ENCODE measurements at places on chromosomes 12 and 14.

- no peak for DNase-seq
Measured at GRCh38 chr12:27031531-27031930, 9.2 kb downstream of the MED21 start.

DNA sequence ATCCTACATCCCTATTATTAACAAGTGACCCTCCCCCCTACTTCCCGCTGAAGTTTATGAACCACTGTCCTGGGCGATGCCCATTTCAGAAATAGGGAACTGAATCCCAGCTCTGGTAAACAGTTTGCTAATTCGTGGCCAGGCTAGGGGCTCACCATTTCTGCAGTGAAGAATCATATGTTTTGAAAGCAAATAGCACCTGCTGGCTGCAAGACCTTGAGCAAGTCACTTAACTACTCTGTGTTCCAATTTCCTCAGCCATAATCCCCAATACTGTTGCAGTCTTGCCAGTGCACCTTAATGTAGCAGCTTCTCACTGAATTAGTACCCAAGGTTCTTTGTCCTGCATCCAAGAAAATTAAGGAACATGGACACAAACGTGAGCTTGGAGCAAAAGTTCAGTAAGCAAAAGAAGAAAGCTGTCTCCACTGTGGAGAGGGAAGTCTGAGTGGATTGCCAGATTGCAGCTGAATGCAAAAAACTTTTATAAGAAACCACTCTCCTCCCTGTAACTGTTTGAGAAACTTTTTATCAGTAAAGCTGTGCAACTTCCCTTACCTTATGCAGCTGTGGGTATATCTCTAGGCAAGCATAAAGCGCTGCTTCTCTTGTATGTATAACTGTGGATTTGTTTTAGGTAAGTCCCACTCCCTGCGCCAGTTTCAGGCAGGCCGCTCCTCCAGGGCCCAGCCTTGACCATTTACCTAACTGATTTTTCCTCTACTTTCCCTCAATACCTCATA is 824 bp downstream of the OAS1 start:
- no peak for DNase-seq

DNA sequence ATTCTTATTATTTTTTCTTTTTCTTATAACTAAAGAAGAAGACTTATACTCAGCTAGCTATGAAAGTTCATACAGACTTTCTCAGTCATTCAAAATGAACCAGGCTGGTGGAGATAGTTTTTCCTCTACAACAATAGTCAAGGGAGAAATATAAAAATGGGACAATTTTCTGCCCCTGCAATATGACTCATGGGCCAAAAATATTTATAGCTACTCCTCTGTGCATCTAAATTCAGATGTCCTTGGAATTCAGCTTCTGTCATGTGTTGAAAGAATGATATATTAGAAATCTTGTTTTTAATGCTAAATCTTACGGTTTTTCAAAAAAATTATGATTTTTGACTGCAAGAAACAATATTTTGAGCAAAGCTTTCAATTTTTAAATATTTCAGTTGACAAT is 237.2 kb upstream of the SYT10 start:
- no peak for DNase-seq

DNA sequence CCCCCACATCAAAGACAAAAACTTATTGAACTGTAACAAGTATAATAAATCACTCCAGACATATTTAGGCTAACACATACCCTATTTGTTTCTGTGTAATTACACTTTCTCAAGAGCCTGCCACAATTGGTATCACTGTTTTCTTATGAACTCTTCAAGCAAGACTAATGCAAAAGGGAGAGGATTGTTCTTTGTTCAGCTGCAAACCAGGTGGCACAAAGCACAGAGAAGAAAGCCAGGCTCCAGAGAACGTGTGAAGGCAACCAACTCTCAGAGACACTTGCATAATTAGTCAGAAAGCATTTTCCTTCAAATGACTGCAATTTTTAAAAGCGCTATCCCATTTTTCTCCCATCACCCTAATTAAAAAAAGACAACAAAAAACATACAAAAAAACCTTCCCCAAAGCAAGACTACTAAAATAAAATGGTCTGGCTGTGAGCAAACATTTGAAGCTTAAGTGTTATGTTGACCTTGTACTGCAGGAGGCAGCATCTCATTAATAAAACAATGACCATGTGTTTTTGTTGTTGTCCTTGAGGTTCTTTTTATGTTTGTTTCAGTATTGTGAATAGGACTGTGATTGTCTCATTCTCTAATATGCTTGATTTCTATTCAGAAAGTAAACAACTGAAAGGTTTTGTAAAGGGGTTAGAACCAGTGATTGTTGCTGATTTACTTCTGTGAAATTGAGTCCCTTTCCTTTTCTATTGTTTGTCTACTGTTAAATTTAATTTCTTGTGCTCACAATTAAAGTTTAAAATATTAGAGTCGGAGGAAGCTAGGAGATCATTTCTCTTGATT is 452.7 kb upstream of the PDE3A start:
- peak; percentile 53 for DNase-seq

DNA sequence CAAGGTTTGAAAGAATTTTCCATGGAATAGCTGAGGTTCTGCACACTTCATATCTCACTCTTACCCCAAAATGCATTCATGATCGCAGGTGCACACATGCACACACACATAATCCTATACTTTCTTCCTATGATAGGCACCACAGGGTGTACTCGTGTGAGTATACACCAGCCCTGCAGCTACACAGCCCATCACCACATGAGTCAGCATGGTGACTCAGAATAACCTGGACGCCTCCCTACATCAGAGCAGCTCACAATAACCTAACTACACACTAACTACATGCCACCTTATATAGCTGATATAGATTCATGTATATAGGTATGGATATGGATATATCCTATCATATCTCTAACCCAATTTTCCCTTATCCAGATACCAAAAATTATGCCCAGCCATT is 850.2 kb upstream of the TMEM132C start:
- DNase-seq, result no peak

- no peak for DNase-seq
Measured at GRCh38 chr12:104319918-104320626, 16.5 kb downstream of the EID3 start.

DNA sequence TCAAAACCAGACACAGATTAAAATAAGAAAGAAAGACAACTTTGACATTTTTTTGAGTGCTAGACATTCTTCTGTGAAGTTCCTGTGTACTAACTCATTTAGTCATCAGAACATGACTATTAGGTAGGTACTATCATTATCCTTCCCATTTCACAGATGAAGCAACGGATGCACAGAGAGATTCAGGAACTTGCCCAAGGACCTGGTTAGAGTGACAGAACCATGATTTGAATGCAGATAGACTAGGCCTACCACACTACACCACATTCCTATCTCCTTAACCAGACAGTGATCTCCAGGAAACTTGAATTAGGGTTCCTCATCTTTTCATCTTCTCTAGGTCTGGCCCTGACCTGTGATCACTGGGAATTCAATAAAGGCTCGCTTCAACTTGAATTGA is 54.4 kb upstream of the MED13L start:
- no peak for DNase-seq

- no peak for DNase-seq
Measured at GRCh38 chr12:70709022-70709421, 71.8 kb upstream of the PTPRB start.

GRCh38 chr12:3795492-3796133 is 42.7 kb upstream of the CRACR2A start:
- no peak for DNase-seq

DNA sequence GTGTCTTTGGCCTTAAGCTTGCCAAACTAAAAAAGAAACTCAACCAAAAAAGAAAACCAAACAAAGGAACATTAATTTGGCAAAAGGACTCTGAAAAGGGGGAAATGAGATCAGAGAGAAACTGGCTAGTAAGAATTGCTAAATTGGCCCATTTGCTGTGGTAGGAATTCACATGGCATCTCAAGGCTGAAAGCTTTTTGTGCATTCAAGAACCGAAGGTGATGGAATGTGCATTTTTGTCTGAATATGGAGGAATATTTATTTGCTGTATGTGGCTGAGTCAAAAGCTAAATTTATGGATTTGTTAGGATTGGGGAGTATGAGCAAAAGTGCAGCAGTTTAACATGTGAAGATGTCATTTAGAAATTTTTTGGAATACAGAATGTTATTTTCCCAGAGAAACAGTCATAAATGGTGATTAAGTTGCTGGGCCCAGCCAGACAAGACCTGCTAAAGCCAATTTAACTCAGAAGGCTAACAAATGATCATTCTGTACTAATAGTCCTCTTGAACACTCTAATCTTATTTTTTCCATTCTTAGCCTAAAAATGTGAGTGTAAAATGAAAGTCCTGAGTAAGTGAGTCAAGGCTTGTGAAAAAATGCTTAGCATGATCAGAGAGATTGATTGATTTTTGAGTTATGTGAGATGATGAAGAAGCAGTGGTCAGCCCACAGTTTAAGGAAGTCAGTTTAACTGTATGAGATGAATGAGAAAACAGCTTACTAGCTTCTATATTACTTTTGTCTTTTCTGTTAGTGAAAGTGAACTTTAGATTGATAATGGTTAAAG is 94.1 kb downstream of the ANO6 start:
- DNase-seq, result peak; percentile 46

DNA sequence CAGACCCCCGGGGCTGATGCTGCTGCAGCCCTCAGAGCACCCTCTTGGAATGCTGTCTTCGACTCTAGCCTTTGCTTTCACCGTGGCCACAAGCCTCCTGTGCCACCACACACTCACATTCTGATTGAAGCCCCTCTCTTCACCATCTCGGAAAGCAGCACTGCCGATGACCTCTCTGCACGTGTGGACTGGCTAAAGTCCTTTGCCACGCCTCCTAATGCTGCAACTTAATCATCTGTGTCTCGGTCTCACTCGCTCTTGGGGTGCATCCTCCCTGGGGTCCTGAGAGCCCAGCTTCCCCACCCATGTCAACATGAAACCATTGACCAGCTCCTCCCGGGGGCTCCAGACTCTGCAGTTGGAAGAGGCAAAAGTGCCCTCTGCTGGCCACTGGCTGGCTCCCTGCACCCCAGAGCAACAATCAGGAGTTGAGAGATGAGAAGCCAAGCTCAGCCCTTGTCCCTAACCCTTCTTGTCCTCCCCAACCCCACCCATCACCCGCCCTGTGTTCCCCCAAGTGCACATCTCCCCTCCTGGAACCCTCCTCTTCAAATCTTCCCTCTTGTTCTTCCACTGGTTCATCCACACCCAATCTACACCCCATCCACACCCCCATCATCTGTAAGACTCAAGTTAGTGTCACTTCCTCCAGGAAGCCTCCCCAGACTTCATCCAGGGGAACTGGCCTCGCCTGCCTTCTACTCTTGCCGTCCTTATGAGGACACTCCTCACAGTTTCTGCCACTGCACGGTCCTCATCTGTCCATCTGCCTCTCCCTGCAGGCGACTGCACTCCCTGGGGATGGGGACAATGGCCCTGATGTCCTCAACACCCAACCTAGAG is 23.6 kb upstream of the FAM181A start:
- DNase-seq, result peak; percentile 38

GRCh38 chr14:89373185-89373584 is 43.8 kb downstream of the FOXN3 start:
- no peak for DNase-seq
